ENCODE measurements at places on chromosomes 7 and 10.

GRCh38 chr7:133570321-133570720 lies 317.4 kb downstream of the EXOC4 start:
- no peak for DNase-seq

GRCh38 chr7:133196856-133197612 lies 55.8 kb upstream of the EXOC4 start:
- no peak for DNase-seq

DNA sequence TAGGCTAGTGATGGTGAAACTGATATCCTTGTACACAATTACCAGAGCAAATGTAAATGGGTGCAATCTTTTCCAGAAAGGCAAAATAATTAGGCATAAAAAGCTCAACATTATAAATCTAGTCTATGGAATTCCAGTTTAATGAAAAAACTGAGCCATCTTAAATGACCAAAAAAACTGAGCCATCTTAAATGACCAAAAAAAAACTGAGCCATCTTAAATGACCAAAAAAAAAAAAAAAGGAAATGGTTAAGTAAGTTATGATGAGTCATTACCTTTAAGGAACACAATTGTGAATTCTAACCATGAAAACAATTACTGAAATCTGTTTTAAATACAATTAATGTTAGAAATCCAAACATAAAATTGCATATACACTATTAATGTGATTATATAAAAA lies 25.3 kb downstream of the USP6NL start:
- no peak for DNase-seq

DNA sequence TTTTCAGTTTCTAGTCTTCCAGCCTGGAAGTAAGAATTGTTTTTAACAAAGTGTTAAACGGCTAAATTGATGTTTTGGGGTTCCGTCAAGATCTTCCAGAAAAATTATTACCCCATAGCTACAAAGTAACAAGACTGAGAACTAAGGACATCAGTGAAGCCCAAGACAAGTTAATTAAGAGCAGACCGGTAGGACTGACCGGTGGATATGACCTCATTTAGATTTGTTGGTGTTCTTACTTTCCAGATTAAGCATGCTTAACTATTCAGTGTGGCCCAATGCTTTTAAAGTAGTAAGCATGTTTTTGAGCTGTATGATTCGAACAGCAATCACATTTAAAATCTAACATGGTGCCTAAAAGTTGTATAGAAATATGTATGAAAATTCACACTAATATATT lies 73.1 kb upstream of the RPA3 start:
- DNase-seq, result no peak

- no peak for DNase-seq
Measured at GRCh38 chr10:75397496-75398199, 3.9 kb downstream of the ZNF503 start.

DNA sequence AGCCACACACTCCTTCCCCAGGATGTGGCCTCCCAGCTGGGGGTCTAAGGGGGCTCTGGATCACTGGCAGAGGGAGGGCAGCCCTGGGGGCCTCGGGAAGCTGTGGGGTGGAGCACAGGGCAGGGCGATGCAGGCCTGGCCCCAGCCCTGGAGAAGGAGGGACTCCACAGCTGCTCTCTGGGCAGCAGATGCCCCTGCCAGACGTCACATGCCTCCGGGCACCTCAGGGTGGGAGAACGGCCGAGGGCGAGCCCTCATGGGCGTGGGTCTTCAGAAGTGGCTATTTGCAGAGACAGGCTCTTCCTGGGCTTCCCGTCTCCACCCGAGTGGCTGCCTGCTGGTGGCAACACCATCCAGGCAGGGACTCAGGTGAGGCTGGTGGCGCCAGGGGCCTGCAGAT lies 16.0 kb upstream of the ADGRA1 start:
- no peak for DNase-seq

DNA sequence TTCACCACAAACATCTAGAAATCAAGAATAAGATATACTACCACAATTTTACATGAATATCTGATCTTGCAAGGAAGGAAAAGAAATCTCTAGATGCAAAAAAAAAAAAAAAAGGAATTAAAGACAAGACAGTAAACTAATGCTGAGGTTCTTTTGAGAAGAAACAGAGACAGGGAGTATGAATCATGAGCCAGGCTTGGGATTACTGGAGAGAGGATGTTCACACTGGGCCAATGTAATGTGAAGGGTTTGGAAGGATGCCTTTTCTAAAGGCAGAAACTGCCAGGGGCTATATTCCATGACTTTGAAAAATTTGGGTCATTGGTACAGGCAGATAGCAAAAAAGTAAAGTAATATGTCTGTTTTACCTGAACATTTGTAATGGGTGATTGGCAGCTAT lies 573.0 kb upstream of the IGFBP3 start:
- no peak for DNase-seq

GRCh38 chr7:55464422-55464821 lies 99.3 kb downstream of the LANCL2 start:
- DNase-seq, result no peak

- no peak for DNase-seq
Measured at GRCh38 chr7:22980422-22980821, 33.5 kb downstream of the HYCC1 start.

DNA sequence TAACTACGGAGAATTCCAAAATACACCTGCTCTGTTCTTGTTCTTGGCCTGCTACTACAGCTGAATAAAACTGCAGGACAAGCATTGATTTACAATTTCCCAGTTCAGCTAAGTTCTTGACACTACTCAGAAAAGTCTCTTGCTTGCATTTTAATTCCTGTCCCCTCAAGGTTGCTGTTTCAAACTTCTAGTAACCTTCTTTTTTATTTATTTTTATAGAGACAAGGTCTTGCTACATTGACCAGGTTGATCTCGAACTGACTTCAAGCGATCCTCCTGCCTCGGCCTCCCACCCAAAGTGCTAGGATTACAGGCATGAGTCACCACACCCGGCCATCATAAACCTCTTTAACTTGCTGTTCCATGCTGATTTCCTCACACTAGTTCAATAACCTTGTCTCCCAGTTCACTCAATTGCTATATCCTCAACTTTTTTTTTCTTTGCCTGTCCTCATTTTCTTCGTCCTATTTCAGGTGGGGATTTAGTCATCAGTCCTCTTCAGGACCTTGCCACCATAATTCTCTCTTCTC lies 79.9 kb downstream of the ARHGAP21 start:
- DNase-seq, result no peak

DNA sequence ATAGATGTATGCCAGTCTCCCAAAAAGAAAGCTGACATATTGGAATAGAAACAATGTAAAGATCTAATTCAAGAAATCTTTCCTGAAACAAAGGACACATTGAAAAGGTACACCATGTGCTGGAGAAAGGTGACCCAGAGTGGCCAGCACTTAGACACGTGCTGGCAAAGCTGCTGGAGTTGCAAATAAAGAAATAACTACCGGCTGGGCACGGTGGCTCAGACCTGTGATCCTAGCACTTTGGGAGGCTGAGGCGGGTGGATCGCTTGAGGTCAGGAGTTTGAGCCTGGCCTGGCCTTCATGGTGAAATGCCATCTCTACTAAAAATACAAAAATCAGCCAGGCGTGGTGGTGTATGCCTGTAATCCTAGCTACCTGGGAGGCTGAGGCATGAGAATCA lies 35.9 kb downstream of the PKD1L1 start:
- DNase-seq, result no peak

GRCh38 chr10:106450966-106451365 lies 713.5 kb downstream of the SORCS1 start:
- no peak for DNase-seq

DNA sequence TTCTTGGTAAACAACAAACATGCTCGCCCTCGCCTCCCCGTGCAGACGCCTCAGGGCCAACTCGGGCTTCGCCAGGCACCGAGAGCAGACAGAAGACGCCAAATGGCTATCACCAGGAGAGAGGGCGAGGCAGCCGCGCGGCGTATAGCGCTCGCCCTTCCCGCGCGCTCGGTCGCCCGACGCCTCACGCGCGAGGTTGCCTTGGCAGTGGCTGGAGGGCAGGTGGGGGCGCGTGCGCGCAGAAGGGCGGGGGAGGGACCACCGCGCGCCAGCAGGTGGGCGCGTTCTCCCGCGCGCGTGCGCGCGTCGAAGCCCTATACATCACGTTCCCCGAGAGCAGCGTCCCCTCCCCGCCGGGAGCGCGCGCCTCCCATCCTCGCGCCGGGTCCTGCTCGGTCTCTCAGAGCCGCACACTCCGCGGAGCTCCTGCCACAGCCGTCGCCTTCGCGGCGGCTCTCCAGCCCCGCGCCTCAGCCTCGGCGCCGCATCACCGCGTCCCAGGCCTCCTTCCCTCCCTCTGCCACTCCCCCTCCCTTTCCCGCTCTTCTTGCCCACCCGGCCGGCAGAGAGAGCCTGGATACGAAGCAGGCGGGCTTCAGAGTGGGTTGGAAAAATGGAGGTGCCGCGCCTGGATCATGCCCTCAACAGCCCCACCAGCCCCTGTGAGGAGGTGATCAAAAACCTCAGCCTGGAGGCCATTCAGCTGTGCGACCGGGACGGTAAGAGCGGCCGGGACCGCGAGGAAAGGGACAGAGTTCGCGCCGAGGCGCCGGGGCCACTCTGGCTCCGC lies at the start of gene PHYHIPL:
TSS of gene PHYHIPL (plus strand) at position 403 of the 790 bp plus-strand sequence. CDS start at position 614, 211 bp downstream.
- DNase-seq, result no peak

GRCh38 chr7:380139-380485 lies 90.1 kb downstream of the FOXL3 start:
- no peak for DNase-seq

DNA sequence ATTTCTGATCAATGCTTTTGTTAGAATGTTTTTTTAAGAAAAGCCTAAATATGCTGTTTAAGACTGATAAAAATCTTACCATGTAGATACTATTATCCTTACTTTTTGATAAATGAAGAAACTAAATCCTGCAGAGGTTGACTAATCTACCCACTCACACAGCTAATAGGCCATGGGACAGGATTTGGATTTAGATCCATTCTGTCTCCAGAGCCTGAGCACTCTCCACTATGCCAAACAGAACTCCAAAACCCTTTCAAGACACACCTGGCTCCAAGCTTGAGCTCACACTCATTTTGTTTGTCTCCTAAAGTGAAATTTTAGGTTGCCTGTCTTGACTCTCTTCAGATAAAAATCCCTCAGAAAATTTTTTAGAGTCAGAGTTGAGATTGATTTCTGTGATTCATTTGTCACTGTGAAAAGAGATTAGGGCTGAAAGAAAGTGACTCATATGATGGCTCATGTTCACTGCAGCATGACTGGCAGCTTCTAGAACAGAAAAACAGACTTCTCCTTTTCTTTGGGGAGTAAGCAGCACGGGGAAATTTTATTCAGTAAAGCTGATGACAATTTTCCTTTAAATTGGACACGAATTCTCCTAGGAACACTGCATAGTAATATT lies 132.3 kb upstream of the POT1 start:
- no peak for DNase-seq

DNA sequence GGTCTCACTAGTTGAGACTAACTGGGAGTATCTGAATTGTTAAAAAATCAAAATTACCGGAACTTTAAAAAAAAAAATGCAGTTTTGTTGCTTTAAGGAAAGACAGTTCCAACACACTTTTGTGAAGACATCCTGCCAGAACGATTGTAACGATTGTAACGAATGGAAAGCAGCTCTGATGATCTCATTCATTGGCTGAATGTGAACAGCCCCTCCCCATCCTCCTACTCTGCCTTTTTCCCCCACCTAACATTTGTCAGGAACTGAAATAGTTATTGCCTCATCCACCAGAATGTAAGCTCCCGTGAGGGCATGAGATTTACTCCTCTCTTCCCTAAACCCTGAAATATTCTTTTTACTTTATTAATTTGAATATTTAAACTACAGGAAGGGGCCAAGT lies 23.1 kb upstream of the ZC3HAV1L start:
- DNase-seq, result no peak

GRCh38 chr7:78232806-78233205 lies 434.2 kb downstream of the PHTF2 start:
- no peak for DNase-seq

GRCh38 chr7:1113548-1113885 lies 25.6 kb downstream of the GPER1 start:
- no peak for DNase-seq

DNA sequence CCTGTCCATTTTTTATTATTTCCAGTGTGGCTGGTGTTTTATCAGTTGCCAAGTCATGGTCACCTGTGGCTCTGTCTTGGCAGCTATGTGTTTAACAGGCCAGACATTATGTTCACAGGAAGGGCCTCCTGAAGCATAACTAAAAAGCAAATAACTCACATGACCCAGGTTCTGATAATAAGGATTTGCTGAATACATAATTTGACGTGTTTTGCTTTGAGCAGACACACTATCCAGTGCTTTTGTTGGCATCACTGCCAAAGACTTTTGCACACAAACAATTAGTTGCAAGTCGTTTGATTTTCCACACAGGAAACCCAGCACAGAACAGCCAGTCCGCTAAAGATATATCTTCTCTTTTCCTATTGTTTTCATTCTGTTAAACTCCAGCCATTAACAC lies 173.6 kb downstream of the ARL4A start:
- no peak for DNase-seq

DNA sequence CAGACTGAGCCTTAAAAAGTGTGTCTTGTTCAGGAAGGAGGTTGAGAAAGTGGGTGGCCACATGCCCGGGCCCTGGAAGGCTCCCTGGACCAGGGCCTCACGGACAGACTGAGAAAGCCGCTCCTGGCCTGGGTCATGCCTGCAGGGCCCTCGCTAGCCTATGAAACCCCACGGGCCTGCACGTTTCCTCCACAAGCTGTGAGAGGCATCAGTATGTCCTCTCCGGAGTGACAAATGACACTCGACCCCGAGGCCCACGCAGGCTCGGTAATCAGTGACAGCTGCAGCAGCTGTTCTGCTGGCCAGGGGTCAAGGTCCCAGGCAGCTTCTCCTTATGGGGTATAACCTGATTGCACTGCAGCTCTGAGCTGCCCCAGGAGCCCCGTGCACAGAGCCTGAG lies 47.6 kb downstream of the ASB13 start:
- no peak for DNase-seq

DNA sequence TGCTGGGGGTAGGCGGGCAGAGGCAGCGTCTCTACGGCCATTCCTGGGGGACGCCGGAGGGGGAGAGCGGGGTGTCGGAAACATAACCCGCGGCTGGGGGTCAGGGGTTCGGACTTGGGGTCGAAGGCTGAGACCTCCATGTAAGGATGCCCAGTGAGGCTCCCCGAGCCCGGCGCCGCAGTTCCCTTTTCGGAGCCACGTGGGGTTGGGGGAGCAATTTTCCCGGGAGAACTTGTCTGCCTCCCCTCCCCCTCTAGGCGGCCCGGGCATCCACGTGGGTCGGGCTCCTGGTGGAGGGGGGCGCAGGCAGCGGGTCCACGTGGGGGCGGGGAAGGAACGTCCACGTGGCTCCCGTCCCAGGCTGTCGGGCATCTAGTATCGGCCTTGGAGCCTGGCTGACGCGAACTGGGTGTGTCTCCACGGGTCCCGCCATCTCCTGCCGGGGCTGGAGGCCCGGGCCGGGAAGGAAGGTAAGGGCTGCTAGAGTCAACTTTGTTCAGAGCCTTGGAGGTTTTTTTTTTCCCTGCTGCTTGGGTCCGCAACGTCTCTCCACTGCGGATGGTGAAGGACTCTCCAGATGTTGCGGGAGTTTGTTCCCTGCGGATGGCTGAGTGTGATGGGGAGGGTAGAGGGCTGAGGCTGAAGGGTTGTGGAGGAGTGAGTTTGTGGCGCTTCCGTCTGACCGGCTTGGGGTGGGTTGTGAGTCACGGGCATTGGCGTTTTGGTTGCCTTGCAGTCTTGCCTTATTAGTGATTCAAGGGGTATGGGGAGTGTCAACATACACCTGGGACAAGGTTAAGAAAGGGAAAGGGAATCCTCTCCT lies 744 bp downstream of the PPRC1 start:
- peak; percentile 70 for DNase-seq

GRCh38 chr7:20280475-20281351 lies 50.0 kb upstream of the ITGB8 start:
- DNase-seq, result no peak

GRCh38 chr7:158377800-158378623 lies 209.6 kb downstream of the PTPRN2 start:
- no peak for DNase-seq
